Fibroblast of skin of right quadriceps (primary cell): ENCODE measurements at places on chromosomes 7 and 10.

DNA sequence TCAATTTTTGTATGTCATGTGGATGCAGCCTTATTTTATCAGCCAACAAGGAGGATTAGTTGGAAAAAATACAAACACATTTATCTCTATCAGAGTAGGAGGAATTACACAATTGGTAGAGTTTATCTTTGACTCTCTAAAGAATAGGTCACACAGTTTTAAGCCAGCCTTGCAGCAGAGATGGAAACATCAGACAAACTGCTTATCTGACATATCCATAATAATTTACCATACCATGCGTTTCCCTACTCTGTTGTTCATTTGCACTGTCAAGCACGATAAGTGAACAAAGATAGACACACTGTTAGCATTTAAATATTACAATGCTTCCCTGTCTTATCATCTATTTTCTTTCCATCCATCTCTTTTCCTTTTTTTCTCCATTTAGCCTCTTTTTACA lies 283.7 kb upstream of the SMIM30 start:
- DNase-seq, result no peak

- no peak for DNase-seq
Measured at GRCh38 chr7:101933688-101934121, 116.3 kb downstream of the CUX1 start.

- DNase-seq, result peak; percentile 43
Measured at GRCh38 chr7:1742555-1743303, 72.7 kb downstream of the ELFN1 start.

DNA sequence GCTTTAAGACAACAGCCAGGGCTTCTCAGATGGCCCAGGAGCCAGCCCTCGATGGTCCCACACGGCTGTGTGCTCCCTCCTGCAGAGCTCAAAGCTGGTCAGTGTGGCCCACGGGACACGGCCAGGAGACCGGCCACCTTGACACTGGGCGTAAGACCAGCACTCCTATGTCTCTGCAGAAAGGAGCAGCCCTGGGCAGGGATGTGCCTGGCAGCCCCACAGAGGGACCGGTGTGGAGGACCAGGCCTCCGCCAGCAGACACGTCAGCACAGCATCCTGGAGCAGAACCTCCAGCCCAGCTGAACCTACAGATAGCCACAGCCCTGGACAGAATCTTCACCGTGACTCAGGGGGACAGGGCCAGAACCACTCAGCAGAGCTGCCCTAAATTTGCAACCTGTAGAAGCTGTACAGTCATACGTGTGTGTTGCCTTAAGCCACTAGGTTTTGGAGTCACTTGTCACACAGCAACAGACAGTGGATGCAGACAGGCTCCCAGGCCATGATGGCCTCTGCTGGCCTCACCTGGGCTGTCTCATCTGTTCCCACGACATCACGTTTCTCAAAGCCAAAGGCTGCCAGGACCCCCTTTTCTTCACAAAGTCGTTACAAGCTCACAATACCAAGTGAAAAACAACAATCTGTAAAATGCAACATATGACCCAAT lies 132.4 kb downstream of the DIP2C start:
- no peak for DNase-seq

DNA sequence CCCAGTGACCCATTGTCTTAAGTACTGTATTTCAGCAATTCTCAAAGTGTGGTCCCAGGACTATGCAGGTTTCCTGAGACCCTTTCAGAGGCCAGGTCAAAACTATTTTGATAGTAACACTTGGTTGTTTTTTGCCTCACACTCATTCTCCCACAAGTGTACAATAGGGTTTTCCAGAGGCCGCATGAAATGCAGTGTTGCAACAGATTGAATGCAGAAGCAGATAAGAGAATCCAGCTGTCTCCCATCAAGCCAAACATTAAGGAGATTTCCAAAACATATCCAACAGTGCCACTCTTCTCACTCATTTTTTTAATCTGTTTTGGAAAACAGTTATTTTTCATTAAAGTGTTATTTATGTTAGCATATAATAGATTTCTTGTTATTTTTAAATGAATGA lies 20.0 kb downstream of the VKORC1L1 start:
- DNase-seq, result no peak
